Stimulated activated CD8-positive, alpha-beta memory T cell treated with anti-CD3 and anti-CD28 coated beads, Interleukin-4, amount 100 ng/mL, for 1 hour (primary cell): ENCODE measurements at places on chromosomes 1 and 21.

- no peak for DNase-seq
Measured at GRCh38 chr1:83882906-83883305, 116.0 kb downstream of the TTLL7 start.

DNA sequence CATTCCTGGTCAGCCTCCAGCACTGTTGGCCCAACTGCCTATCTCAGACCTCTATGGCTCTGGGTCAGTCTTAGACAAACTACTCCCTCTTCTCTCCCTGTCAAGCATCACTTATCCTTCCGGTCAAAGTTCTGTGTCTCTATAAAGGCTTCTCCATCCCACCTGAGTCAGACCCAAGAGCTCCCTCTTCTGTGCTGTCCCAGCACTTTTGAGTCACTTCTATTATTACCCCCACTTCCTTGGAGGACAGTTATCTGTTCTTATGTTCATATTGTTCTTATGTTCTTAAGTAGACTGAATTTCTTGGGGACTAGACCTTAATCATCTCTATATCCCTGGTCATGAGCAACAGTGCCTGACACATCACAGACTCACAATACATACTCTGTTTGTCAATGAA lies 29.2 kb upstream of the IL10 start:
- no peak for DNase-seq

- no peak for DNase-seq
Measured at GRCh38 chr1:208269338-208269666, 25.1 kb upstream of the PLXNA2 start.

GRCh38 chr1:65491472-65491871 lies 71.0 kb downstream of the LEPR start:
- no peak for DNase-seq

DNA sequence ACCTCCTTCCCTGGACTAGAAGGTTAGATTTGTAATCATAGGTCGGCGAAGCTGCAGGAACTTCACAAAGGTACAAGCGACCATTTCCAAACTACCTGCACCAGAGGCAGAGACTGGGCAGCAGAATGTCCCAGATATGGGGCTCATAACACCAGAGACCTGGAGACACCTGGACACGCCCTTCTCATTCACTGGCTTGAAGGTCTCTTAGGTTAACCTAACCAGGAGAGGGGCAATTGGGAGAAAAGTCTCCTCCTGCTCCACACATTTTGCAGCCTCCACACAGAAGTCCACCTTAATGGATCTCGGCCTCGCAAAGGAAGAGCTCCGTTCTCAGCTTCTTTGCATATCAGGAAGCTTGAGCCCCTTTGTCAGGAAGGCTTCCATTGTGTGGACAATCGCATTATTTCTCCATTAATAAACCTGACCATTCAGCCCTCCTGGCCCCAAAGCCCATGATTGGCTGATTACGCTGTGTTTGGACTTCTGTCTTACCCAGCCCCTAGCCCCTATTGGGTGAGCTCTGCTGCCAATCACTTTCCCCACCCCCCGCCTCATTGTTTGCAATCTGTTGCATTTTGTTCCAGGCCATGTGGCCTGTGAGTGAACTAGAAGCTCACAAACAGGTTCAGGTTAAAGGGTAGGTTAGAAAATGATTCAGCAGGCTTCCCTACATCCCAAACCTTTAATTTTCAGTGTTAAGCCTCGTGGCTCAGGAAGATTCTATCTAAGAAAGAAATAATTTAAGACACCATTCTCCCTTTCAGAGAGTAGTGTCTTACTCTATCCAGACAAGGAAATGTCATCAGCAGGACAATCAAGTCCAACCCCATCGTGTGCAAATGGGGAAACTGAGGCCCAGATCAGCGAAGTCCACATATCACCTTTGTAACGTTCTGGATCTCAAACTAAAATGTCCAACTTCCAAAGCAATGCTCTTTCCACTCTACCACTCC lies 2.8 kb downstream of the MYCL start:
- DNase-seq, result no peak

- no peak for DNase-seq
Measured at GRCh38 chr1:203040513-203041275, 14.4 kb downstream of the PPFIA4 start.

GRCh38 chr1:187844313-187844712 lies 1015.6 kb downstream of the PLA2G4A start:
- DNase-seq, result no peak

GRCh38 chr1:230105754-230106625 lies 39.0 kb downstream of the GALNT2 start:
- no peak for DNase-seq

GRCh38 chr21:44723177-44724131 lies 12.1 kb upstream of the TSPEAR start:
- no peak for DNase-seq

DNA sequence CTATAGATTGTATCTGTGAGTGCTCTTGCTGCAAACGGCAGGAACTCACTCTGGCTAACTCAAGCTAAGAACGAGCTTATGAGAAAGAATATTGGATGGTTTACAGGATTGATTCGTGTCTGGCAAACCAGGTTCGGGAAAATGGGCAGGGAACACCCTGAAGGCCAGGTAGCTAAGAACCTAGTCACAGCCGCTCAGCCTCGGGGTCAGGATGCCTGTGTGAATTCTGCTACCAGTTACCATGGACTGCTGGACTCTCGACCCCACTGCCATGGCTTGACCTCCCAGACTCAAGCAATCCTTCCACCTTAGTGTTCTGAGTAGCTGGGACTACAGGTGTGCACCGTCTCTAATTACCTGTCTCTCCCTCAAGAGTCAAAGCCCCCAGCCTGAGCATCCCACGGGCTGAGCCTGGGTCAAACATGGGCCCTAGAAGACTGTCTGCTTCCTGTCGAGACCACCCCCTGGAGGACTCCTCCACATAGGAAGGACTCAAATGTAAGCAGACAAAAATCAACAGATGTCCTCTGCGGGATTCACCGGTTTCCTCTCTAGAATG lies 45.8 kb downstream of the NENF start:
- DNase-seq, result no peak

- DNase-seq, result no peak
Measured at GRCh38 chr1:24311741-24312140, 7.4 kb upstream of the GRHL3 start.
